ENCODE measurements at places on chromosomes 16 and 17. TPM values are rescaled to one million over a fixed set of nuclear protein-coding genes. Genes with fewer than 3 reads are reported as not detected.
A peak's percentile ranks its signal among the peaks of the same experiment; 100 is the strongest.

HSD17B1 gene
- total RNA-seq, result 4.4 TPM

DNA sequence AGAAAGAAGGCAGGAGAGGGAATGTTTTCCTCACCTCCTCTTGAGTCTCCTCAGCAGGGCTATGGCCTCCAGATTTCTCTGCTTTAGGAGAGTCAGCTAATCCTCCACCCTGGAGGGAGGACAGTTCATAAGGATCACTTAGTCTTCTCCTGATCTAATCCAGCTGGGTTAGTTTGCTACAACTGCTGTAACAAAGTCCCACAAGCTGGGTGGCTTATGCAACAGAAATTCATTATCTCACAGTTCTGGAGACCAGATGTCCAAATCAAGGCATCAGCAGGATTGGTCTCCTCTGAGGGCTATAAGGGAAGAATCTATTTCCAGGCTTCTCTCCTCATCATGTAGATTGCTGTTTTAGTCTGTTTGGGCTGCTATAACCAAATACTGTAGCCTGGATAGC is 40.6 kb upstream of the XYLT1 start:
- no peak for DNase-seq

- DNase-seq, result no peak
Measured at GRCh38 chr17:59254742-59255141, 34.4 kb downstream of the GDPD1 start.

DNA sequence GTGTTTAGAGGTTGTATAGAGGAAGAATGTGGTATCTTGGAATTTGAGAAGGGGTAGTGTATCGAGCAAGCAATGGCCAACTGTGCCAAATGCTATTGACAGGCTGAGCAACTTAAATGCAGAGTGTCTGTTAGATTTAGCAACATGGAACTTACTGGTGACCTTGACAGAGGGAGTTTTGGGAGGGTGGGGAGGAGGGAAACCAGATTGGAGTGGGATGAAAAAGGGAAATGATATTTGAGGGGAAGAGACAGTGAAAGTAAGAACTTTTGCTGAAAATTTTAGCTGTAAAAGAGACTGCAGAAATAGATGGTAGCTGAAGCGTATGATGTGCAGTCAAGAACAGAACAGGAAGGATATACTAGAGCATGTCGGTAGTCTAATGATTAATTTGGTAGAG is 1.1 kb downstream of the LRRC36 start:
- peak; percentile 7 for DNase-seq

GRCh38 chr17:8793649-8794048 is 5.5 kb downstream of the MFSD6L start:
- DNase-seq, result no peak

- DNase-seq, result peak; percentile 68
Measured at GRCh38 chr16:67456391-67457081, 24.4 kb downstream of the ATP6V0D1 start.

GRCh38 chr17:83193336-83194185 is 114.2 kb downstream of the METRNL start:
- no peak for DNase-seq

GRCh38 chr16:24257958-24258357 is 1.8 kb downstream of the CACNG3 start:
- no peak for DNase-seq

DNA sequence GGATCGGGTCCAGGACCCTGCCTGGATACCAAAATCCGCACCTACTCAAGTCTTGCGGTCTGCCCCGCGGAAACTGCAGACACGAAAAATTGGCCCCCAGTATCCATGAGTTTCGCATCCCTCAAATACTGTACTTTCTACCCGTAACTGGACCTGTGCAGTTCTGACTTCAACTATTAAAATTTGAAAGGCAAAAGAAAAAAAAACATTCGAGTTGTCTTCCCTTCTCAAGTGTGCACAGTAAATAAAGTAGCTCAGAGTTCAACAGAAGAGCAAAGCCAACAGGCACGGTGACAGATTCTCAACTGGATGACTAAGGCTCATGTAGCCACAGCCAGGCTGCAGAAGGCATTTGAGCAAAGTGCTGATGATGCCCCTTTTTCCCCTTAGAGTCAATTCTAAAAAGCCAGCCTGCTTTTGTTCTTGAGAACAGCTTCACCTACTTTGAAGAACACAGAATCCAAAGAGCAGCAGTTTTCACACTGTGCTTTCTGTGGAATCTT is 32.5 kb downstream of the MARF1 start:
- no peak for DNase-seq

ABI3 gene
- 0.14 TPM for total RNA-seq

DNA sequence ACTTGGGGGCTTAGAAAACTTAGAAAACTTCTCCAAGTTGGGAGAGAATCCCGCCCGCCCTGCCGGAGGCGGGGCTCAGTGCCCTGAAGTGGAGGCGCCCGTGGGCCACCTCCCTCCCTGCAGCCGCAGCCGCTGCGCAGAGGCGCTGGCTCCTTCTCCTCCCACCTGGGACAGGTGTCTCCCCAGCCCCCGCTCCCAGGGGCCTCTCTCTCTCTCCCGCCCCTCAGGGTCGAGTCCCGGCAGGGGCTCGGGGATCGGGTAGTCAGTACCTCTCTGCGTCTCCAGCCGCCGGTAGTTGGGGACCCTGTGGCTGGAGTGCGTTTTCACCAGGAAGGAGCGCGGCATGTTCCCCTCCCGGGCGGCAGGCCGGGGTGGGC is 257 bp downstream of the SNAI3 start:
- no peak for DNase-seq

PKMYT1 gene
- total RNA-seq, result 19.0 TPM

DNA sequence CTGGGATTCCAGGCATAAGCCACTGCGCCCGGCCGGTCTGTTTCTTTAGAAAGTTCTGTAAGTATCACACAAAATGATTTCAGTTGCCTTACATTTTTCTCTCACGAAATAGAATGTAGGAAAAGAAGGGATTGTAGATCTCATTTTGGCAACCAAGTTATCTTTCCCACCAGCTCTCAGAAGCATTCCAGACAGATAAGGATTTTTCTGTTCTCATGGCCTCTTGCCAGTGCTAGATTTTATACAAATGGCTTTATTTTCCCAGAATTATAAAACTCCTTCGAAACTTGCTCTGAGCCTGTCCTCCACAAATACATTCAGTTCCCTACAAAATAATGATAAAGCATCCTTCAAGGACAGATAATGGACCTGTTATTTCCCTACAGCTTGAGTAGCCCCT is 46.9 kb downstream of the LCMT1 start:
- no peak for DNase-seq

DNA sequence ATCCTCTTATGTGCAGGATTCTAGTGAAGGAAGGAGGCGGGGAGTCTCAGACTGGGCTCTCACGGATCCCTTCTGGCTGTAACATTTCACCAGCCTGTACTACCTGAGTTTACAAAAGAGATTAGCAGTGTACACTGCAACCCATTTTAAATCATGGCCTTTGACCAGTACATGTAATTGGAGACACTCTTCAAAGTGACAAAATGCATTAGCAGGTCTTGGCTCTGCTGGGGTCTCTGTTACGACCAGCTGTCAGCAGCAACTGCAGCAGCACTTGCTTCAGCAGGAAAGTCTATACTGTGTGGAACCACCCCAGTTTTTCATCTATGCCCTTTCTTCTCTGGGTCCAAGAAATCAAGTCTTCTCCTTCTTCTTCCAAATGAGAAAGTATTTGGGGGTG is 322.8 kb upstream of the ASIC2 start:
- DNase-seq, result no peak

DNA sequence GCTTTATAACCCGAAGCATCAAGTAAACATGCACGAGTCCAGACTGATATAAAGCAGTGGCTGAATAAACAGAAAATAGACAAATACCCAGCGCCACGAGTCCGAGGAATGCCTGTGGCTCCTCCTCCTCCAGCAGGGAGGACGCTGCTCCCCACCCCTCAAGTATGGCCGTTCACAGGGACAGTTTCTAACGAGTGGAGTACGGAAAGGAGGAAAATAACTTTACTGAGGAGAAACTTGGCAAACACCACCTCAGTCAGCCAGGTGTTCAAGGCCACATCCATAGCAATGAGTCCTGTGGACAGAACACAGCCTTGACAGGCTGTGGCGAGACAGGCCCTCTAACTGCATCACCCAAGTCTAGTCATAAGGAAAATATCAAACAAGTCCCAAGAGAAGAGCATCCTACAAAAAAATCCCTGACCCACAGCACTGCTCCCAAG is 9.2 kb downstream of the ZDHHC7 start:
- no peak for DNase-seq

CSH2 gene
- total RNA-seq, result not detected

PDE6G gene
- not detected for total RNA-seq

DNA sequence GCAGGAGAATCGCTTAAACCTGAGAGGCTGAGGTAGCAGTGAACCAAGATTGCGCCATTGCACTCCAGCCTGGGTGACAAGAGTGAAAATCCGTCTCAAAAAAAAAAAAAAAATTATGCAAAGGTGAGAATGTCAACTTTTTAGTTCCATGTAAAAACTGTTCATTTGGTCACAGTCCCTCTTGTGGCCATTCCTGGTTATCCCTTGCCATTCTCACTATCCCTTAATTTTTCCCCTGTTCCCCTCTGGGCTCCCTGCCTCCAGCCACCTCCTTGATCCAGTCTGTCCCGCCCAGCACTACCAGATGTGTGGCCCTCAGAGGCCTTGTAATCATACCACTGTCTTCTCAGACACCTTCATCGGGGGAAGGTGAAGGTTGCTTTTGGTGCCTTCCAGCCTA is 23.4 kb downstream of the DCAF7 start:
- DNase-seq, result no peak

SPEM2 gene
- not detected for total RNA-seq

GRCh38 chr16:7513429-7513828 is 180.8 kb downstream of the RBFOX1 start:
- no peak for DNase-seq

Data from G401 (cell line).